OCI-M1 (cell line): ENCODE measurements at places on chromosomes 3 and 15.

DNA sequence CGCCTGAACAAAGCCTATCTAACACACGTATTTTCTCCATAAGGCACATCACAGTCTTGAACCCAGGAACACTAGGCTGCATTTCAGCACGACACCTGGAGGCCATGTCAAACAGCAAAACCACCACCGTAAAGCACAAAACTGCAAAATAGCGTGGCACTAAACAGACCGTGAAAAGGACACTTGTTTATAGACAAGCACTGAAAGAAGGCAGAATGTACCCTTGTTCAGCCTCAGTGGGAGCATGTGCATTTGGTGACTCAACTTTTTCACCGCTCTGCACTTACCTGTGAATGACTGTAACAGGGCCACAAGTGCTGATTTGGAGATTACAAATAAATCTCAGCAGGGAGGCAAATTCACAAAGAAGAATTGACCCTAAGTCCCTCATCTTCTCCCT, 80.8 kb downstream of the ISG20 start:
- no peak for DNase-seq

GRCh38 chr3:136166507-136166906, 29.6 kb downstream of the MSL2 start:
- DNase-seq = no peak

- peak; percentile 45 for DNase-seq
Measured at GRCh38 chr3:80688814-80689213, 921.0 kb upstream of the ROBO1 start.

- DNase-seq = no peak
Measured at GRCh38 chr3:128753715-128754114, 27.7 kb downstream of the RAB7A start.

DNA sequence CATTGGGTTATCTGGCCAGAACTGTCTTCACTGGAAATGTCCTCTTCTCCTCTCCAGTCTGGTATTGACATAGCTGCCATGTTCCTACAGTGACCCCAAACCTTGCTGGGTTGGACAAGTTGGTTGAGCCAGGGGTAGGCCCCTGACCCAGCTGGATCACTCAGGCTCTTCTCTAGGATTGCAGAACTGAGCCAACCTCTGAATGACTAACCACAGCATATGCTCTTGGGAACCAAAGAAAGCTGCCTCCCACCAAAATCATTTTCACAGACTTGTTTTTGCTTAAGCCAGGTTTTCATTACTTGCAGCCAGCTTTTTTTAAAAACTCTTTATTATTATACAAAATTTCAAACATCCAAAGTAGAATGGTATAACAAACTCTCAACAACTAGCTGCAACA, 41.4 kb downstream of the FSIP1 start:
- no peak for DNase-seq

GRCh38 chr3:66390013-66390412, 110.8 kb downstream of the LRIG1 start:
- peak; percentile 1 for DNase-seq

- DNase-seq = no peak
Measured at GRCh38 chr3:112789787-112790186, 56.9 kb downstream of the CD200R1L start.

- peak; percentile 60 for DNase-seq
Measured at GRCh38 chr3:102181175-102181920, 253.5 kb upstream of the ZPLD1 start.

GRCh38 chr15:62994975-62995681, 47.4 kb upstream of the TPM1 start:
- DNase-seq = no peak

DNA sequence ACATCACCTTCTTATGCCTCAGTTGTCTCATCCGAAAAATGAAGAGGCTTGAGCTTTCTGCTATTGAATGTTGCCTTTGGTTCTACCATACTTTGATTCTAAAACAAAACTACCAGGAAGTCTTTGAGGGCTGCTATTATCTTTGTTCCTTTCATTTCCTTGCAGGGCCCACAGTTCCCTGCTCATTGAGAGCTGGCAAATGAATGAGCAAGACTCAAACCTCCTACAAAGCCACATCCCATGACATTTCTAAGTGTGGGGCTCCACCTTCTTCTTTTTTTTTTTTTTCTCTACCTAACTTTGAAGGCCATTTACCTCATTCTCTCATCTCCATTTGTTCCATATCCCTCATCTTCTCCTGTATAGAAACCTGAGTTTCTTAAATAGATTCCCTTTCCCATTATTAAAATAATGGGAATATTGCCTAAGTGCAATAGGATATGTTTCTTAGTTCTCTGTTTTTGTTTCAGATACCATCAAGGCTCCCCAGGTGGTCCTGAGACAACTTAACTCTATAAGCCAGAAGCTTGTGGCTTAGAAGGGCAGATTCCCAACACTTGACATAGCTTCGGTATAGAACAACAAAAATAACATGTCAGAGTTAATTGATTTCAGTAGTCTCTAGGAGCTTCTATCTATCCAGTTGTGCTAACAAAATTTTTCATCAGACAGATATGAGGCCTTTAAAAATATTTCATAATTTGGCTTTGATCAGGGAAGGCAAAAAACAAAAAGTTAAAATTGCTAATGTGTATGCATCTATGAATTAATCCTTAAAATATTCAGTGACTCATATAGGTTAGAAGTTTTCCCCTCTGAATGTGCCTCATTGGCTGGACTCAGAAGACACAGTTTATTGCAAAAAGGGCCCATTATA, 951.6 kb downstream of the TUSC7 start:
- peak; percentile 10 for DNase-seq

- no peak for DNase-seq
Measured at GRCh38 chr3:126050626-126051025, 33.3 kb downstream of the SLC41A3 start.

DNA sequence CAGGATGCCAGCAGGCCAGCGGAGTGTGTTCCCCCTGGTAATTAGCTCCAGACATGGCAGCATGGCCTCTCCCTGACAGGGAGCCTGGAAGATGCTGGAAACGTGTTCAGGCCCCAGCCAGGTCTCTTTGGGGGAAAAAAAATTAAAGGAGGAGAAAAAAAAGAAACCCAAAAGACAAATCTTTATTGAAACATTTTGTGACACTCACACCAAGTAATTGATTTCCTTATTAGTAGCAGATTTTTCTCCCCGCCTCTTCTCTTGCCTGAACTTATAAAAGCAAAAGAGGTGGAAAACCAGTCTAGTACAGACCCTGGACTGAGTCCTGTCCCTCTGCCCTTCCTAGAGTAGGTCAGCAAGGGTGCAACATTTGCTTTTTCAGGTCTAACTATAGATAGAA, 42.7 kb upstream of the SMAD6 start:
- no peak for DNase-seq

DNA sequence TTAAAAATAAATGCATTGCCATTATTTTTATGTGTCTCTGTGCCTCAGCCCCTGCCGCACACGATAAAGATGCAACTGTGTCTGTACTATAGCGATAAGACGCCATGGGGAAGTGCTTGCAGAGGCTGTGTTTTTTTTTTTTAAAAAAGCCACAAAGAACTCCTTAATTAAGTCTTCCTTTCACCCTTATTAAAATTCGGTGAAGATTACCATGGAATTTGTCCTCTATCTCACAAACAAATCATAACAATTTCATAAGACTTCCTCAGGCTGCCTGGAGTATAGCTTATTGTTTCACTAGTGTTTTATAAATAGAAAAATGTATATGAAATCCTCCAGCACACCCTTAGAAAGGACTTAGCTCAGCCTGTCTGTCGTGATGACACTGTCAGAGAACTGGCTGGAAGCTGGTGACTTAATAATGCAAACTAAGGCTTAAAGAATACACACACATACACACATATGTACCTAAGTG, 374.8 kb upstream of the SLCO3A1 start:
- peak; percentile 96 for DNase-seq
